ENCODE measurements at places on chromosomes 4 and X.

DNA sequence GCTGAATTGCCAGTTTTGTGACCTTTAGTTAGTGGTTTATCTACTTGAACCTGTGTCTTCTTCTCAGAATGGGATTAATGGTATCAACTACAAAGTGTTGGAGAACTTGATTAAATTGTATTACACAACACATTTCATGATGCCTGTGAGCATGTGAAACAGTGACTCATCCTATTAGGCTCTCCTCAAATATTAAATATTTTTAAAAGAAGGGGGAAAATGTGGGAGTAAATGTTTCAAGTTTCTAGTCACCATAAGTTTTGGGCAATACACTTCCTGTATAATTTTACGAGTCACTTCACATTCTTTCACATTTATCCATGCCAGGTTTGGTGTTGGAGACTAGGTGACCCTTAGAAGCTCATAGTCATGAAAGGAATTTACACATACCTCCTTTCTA lies 147.0 kb downstream of the HS3ST1 start:
- DNase-seq: no peak

DNA sequence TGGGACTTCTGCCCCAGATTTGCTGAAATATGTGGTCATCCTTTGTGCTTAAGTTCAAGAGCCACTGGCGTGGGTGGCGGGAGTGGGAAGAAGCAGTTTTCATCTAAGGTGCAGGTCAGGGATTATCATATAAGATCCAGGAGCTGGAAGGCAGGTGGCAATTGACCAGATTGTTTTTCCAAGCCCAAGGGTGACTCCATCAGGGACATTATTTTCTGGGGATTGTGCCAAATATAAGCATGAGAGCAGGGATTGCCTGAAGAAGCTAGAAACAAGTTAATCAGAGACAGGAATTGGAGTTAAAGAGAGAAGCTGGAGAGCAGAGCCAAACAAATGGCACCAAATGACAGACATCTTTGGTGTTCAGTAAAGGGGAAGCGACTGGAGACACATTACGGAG lies 19.4 kb upstream of the SEL1L3 start:
- no peak for DNase-seq

- DNase-seq: no peak
These were observed 97.2 kb upstream of the ACSL4 start for GRCh38 chrX:109830157-109830703.

- DNase-seq: peak; percentile 31
These were observed at the start of gene CDS1 for GRCh38 chr4:84582988-84583875. TSS of gene CDS1 (plus strand) at chr4:84583127. CDS start at chr4:84583402, 275 bp downstream.

GRCh38 chr4:177879851-177880250 lies 437.6 kb upstream of the AGA start:
- DNase-seq: no peak

DNA sequence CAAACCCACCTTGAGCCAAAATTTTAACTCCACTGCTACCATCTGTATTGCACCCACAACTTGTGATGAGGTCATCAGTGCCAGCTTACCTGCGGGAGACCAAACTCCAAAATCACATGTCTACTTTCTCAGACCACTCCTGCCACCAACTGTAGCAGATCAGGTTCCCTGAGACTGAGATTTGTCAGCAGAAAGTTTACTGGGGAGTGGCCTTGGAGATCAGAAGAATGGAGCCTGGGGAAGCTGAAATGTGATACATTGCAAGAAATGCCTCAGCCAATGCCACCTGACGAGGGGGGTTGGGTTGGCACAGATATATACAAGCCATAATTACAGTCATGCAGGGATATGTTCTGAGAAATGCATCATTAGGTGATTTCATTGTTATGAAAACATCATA lies 19.1 kb downstream of the HAUS3 start:
- DNase-seq: no peak

DNA sequence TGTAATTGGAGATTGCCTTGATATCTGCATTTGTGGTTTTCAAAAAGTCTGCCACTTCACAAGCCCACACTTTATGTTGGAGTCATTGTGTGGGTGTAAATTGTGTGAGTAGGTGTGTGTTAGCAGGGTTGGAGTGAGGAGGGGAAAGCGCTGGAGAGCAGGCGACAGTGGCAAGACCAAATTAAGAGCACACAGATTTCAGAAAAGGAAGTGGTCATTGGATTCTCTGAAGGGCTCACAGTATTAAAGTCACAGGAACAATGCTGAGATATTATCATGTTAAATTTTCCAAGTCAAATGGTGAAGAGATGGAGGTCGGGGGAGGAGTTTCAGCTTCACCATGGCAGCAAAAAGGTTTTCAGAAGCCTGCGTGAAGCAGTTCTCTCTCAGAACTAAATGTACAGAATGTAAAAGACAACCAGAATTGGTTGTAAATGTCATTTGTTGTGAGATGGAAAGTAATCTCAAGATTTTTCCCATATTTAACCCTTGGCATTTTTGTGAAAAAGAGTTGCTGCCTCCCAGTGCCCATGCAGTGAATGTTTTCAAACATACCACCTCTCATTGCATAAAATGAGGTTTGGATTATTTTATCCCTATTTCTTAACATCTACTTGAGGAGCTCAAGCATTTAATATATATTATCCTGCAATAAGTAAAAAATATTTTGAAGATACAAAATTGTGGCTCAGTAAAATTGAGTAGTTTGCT lies 265.9 kb downstream of the ZNF674 start:
- DNase-seq: no peak

- no peak for DNase-seq
These were observed 104.6 kb upstream of the MXRA5 start for GRCh38 chrX:3450881-3451570.

GRCh38 chr4:6548201-6548881 lies 26.6 kb upstream of the MAN2B2 start:
- DNase-seq: peak; percentile 30

All from stimulated activated CD8-positive, alpha-beta memory T cell treated with anti-CD3 and anti-CD28 coated beads, Interleukin-4, amount 100 ng/mL, for 48 hours (primary cell).